ENCODE measurements at places on chromosomes 4 and X.

GRCh38 chr4:173511787-173512361 is 18.2 kb downstream of the HAND2 start:
- no peak for DNase-seq

GRCh38 chr4:79046016-79046592 is 106.9 kb upstream of the PAQR3 start:
- no peak for DNase-seq

- no peak for DNase-seq
These were observed 155.1 kb upstream of the FGF13 start for GRCh38 chrX:138866643-138867042.

- no peak for DNase-seq
These were observed 77.1 kb upstream of the RXFP1 start for GRCh38 chr4:158444621-158445020.

GRCh38 chrX:28010875-28011274 is 29.6 kb upstream of the DCAF8L1 start:
- no peak for DNase-seq

- DNase-seq, result no peak
These were observed 80.2 kb downstream of the RELL1 start for GRCh38 chr4:37605843-37606565.

DNA sequence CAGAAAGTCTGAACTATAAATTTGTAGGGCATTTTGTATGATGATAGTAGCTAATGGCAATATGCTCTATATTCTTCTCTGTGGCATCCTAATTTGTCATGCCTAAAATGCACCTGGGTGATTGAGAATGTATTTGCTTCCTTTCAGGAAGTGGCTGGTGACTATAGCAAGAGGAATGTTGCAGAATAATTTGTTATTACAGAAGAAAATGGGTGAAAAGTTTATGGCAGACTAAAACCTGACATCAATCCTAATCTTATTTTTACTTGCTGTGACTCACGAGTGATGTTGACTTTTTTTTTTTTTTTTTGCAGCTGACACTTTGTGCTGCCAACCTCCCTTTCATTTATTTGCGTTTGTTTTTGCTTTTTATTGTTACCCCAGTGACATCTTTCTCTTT is 141.1 kb downstream of the MSL3 start:
- DNase-seq, result no peak

DNA sequence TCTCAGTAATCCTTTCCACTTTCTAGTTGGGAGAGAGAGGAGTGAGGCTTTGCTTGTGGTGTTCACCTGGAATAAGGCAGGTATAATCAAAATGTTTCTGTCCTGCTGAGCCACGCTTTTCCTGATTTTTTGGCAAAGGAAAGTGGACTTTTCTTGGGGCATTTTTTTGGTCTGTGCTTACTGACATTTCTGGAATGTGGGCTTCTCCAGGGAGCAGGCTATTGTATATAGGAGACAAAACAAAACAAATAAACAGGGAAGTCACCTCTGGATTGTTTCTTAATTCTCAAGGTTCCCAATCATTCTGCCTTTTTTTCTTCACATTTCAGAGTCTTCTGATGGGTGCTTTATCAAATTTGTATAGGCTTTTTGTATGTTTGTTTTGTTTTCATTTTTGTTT is 25.7 kb upstream of the RP2 start:
- no peak for DNase-seq

DNA sequence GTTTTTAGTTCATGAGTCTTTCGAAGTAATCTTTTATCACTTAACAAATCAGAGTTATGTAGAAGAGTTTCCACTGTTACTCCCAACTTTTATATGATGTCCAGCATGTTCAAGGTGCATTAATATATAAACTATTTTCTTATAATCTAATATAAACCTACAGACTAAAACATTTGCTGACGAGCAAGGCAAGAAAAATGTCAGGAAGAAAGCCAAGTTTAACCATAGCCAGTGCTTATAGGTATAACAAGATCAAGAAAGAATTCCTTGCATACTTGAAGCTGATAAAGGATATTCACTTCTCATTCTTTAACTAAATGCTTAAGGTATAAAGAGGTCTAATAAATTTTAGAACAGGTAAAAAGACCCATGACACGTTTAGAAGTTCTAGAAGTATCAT is 167.7 kb downstream of the NPNT start:
- DNase-seq, result no peak

DNA sequence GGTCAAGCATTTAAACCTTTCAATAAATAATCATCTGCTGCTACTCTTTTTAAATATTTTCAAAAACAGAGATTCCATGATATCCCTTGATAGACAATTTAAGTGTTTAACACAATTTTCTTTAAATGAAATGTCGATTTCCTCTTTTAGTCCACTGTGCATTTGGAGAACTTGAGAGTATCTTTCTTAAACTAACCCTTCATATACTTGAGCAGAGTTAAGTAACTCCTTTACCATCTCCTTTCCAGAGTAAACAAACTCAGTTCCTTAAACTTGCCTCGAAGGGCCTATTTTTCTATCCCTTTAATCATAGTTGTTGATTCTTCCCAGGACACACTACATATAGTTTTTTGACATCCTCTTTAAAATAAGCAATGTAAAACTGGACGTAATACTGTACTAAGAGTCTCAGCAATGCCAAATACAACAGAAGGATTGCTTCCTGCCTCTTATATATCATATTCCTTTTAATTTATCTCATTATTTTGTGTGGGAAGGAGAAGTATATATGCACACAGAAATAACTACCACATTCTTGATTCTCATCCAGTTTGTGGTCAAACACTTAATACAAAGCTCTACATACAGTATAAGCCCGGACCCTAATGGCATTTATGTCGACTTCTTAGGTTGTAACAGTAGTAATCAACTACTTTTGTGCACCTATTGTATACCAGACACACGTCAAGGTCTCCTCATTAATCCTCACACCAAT is 22.8 kb downstream of the RAB28 start:
- DNase-seq, result no peak

All from eye (tissue), 1 donor.